ENCODE measurements at places on chromosomes 1 and 21.

GRCh38 chr1:165895451-165895871, 68.0 kb downstream of the UCK2 start:
- peak; percentile 75 for DNase-seq

DNA sequence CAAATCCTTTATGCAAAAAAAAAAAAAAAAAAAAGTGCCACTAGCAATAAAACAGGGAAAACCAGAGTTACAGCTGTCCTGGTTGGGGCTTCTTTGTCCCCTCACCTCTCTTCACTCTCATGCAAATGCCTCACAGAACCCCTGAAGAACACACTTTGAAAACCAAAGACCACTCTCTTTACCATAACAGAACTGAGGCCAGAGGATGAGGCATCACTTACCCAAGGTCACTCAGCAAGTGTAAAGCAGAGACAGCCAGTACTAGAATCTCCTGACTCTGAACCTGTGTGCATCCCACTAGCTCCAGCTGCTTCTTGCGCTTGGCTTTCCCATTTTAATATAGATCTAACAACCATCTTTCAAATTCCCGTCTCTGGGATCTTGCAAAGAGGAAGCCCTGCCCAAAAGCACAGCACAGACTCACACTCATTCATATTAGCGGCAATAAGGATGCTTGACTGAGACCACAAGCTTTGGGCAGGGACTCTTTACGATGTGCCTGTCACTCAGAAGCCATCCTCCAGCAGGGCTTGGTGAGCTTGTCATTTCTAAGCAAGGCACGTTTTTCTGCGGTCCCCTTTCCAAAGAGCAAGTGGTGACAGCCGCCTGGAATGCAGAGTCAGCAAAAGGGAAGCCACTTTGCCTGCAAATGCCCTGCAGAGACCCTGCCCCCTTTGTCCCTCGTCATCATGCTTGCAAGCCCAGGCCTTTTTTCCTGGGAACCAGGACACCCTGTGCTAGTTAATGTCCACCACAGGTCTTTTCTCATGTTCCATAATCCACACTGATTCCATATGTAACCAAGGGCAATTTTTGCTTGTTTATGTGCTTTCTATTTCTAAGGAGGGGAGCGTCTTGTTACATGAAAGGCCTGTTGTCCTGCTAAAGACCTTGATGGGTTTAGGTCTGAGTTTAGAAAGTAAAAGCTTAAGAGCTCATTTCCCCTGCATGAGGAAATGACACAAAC, 76.5 kb upstream of the NFIA start:
- DNase-seq, result no peak

- DNase-seq, result no peak
Measured at GRCh38 chr1:157363660-157364140, 188.6 kb downstream of the FCRL5 start.

GRCh38 chr1:27967884-27968466, 8.2 kb downstream of the XKR8 start:
- no peak for DNase-seq

- no peak for DNase-seq
Measured at GRCh38 chr1:163774401-163774945, 452.7 kb downstream of the NUF2 start.

- DNase-seq, result peak; percentile 72
Measured at GRCh38 chr1:226863446-226863845, 7.0 kb upstream of the PSEN2 start.

- no peak for DNase-seq
Measured at GRCh38 chr1:235077163-235077540, 51.5 kb downstream of the TOMM20 start.

Measured in astrocyte (in vitro differentiated cells and primary cell).